Ureter (tissue), 1 donor: ENCODE measurements at places on chromosomes 16 and 17. TPM values are rescaled to one million over a fixed set of nuclear protein-coding genes. Genes with fewer than 3 reads are reported as not detected.
A peak's percentile ranks its signal among the peaks of the same experiment; 100 is the strongest.

DNA sequence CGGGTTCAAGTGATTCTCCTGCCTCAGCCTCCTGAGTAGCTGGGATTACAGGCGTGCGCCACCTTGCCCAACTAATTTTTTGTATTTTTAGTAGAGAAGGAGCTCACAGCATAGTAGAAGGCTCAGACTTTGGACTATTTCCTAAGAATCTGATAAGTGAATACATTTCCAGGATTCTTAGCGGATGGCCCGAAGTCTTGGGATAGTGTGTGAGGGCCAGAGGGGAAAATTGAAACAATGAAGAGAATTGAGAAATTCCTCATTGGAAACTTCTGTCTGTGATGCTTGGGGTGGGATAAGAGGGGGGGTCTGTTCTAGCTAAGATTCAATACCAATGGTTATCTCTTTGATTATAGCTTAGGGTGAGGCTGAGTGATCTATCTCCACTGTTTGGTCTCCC lies 183.3 kb downstream of the MSI2 start:
- DNase-seq = no peak

DNA sequence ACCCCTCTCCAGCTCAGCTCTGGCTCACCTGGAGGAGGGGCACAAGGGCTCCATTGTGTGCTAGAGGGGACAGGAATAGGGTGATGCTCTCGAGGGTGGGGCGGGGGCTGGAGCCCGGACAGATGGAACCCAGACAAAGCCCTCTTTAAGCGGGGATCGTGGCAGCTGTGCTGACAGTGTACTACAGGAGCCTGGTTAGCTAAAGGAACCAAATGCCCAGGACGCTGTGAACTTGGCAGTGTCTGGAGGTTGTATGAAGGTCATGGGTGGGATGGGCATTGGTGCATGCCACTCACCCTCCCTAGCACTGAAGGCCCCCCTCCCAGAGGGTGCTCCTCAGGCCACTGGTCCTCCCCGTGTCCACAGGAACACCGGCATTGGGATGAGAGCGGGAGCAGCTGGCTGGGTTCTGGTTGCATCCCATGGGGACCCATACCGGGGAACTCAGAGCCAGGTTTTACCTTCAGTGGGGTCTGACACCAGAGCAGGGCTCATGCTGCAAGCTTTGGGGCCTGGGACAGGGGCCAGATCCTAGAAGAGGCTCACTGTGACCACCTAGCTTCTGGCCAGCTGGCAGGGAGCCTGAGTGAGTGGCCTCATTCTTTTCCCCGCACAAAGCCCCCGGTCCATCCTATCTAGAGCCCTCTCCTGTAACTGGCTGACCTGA lies 11.9 kb downstream of the KIF19 start:
- DNase-seq = no peak

DNA sequence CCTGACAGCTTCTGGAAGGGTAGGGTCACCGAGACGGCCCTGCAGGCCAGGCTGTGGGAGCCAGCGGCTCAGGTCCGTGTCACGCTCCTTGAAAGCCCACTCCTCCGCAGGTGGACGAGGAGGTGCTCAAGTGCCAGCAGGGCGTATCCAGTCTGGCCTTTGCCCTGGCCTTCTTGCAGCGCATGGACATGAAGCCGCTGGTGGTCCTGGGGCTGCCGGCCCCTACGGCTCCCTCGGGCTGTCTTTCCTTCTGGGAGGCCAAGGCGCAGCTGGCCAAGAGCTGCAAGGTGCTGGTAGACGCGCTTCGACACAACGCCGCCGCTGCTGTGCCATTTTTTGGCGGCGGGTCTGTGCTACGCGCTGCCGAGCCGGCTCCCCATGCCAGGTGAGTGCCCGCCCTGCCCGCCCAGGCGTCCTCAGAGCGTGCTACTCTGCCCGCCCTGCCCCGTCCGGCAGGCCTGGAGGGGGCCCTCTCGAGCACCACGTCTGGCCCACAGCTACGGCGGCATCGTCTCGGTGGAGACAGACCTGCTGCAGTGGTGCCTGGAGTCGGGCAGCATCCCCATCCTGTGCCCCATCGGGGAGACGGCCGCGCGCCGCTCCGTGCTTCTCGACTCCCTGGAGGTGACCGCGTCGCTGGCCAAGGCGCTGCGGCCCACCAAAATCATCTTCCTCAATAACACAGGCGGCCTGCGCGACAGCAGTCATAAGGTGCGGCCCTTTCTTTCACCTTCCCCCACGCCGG lies 1.3 kb downstream of the NAGS start:
- DNase-seq = no peak

GRCh38 chr17:82434216-82434565 lies 15.8 kb upstream of the OGFOD3 start:
- no peak for DNase-seq

GRCh38 chr17:40564195-40564882 lies 933 bp downstream of the CCR7 start:
- no peak for DNase-seq

GRCh38 chr17:17570140-17570797 lies 21.2 kb downstream of the PEMT start:
- no peak for DNase-seq

DNA sequence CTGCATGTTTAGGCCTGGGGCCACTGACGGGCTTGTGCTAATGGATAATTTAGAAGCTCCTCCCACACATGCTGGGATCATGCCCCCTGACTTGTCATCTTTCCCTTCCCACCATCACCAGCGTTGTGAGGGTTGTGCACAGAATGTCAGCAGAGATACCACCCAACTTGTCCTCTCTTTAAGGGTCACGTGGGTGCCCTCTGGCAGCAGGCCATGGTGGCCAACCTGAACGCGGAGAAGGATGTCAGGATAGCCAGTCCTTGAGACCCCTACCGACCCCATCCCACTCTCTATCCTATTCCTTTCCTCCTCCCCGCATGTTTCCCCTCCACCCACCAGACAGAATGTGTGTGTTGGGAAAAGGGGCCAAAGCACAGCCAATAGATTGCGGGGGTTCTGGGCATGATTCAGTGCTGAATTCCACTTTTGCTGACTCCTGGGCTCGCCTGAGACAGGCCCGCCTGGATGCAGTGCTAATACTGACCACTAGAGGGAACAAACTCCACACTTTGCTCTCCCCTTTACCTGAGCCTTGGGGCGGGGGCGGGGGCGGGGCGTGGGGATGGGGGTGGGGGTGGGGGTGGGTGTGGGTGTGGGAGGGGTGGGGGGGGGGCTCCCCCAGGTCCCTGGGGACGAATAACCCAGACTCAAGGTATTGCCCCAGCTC lies at the start of gene GH2:
Gene GH2 (minus strand): TSS at position 10 of the 667 bp plus-strand sequence. CDS start 143 bp downstream, outside the sequence.
- peak; percentile 51 for DNase-seq

- DNase-seq = no peak
Observed at GRCh38 chr16:19228575-19228974, 57.0 kb upstream of the CLEC19A start.

DNA sequence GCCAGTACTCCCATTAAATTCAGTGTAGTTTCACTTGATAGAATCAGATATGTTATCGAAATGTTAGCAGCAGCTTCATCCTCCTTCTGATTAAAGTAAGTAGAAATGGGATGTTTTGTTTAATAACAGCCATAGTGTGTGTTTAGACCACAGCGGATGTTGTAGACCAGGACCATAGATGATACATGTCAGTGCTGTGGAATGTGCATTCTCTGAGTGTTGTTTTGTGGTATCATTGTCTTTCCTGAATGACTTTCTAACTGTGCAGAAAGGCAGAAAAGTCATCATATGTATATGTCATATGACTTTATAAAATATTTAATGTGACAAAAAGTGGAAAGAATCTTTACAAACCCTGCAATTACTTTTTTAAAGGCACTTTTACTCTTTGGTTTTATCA lies 55.6 kb downstream of the CYLD start:
- DNase-seq = no peak

- no peak for DNase-seq
Observed at GRCh38 chr16:28863929-28864793, 518 bp downstream of the SH2B1 start.

DNA sequence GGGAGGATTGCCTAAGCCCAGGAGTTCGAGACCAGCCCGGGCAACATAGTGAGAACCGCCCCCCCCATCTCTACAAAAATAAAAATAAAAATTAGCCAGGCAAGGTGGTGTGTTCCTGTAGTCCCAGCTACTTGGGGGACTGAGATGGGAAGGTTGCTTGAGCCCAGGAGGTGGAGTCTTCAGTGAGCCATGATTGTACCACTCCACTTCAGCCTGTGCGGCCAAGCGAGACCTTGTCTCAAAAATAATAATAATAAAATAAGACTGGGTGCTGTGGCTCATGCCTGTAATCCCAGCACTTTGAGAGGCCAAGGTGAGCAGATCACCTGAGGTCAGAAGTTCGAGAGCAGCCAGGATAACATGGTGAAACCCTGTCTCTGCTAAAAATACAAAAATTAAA lies 11.5 kb downstream of the PDP2 start:
- DNase-seq = no peak

DNA sequence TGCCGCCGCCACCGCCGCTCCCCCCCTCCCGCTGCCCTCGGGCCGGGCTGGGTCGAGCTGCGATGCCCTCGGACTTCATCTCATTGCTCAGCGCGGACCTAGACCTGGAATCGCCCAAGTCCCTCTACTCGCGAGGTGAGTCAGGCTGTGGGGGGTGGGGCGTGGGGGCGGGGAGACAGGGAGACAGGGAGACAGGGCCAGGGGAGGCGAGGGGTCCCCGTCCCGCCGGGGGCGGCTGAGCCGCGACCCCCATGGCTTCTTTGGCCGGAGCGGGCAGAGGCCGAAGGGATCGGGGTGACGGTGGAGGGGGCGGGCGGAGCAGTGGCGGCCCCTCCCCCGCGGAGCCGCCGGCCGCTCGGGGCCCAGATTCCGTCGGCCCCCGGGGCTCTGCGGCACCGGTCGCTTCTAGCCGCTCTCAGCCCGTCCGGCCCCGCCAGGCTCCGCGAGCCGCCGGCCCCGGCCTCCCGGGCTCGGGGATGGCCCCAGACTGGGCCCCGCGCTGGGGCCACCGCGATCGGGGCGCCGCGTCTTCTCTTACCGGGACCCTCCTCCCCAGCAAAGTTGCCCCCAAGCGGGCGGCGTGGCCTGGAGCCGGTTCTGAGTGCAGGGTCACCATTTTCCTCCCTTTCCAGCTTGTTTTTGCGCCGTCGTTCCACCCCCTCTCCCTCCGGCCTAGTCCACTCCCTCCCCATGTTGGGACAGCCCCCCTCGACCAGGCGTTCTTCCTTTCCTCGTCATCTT lies 644 bp downstream of the NFAT5 start:
- peak; percentile 69 for DNase-seq

DNA sequence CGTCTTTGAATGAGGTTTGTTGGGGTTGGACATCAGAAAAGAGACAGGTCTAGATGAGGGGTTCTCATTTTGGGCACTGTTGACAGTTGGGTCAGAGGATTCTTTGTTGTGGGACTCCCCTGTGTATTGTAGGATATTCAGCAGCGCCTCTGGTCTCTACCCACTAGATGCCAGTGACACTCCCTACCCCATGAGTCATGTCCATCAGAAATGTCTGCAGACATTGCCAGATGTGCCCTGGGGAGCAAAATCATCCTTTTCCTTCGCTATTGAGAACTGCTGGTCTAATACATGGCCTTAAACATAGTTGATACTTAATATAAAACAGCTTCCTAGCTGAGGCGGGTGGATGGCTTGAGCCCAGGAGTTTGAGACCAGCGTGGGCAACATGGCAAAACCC lies 3.1 kb downstream of the ABAT start:
- no peak for DNase-seq

DNA sequence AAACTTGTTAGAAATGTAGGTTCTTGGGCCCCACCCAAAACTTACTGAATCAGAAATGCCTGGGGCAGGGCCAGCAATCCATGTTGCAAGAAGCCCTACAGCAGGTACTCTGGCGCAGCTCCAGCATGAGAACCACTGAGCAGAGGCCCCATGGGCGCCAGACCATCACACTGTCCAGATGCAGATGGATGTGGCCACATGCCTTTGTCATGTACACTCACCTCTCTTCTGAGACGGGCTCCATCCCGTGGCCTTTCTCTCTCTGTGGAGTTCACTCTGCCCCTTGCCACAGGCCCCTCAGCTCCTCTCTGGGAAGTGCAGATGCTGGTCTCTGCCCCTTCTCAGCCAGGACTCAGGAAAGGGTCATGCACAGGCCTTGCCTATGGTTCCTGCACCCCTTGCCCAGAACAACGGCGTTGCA lies 2.3 kb upstream of the CCNF start:
- no peak for DNase-seq

GRCh38 chr17:4086041-4086483 lies 56.8 kb downstream of the ZZEF1 start:
- DNase-seq = no peak

DNA sequence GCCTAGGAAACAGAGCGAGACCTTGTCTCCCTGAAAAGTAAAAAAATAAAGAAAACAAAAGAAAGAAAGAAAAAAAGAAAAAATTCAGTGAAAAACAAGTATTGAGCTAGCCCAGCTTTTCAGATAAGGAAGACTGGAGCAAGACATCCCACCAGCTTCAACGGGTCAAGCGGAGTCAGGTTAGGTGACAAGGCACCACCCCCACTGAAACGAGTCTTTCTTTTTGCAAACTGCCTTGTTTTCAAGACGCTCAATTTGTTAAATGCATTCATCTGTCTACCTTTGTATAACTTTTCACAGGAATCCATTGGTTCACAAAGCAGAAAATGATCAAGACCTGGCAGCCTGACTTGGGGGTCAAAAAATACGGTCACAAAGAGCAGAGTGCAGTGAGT lies 10.7 kb upstream of the AXIN2 start:
- DNase-seq = no peak

The CCDC78 gene
- total RNA-seq = 5.3 TPM

The GNG13 gene
- total RNA-seq = 0.52 TPM

The IFT20 gene
- 48.8 TPM for total RNA-seq

The SLFN12L gene
- 5.6 TPM for total RNA-seq

The PIEZO1 gene
- total RNA-seq = 144 TPM

The USH1G gene
- 1.4 TPM for total RNA-seq

The CARD14 gene
- total RNA-seq = 19.3 TPM

The NACA2 gene
- not detected for total RNA-seq
